ENCODE measurements at places on chromosomes 12 and 14.

GRCh38 chr14:80700601-80701000 is 240.9 kb downstream of the CEP128 start:
- no peak for DNase-seq

GRCh38 chr12:19970821-19971220 is 397.5 kb upstream of the PDE3A start:
- DNase-seq = no peak

GRCh38 chr14:69259527-69260189 is at the start of gene GALNT16:
TSS of gene GALNT16 (plus strand) at chr14:69260158. CDS start at chr14:69260291, 133 bp downstream.
- peak; percentile 61 for DNase-seq

GRCh38 chr12:14167005-14167628 is 185.7 kb upstream of the GRIN2B start:
- peak; percentile 55 for DNase-seq

GRCh38 chr14:98252820-98253219 is 1019.2 kb downstream of the BCL11B start:
- no peak for DNase-seq

- DNase-seq = no peak
Measured at GRCh38 chr14:95322651-95323050, 2.9 kb upstream of the CLMN start.

GRCh38 chr14:65170768-65171507 is 68.6 kb upstream of the MAX start:
- DNase-seq = peak; percentile 52

DNA sequence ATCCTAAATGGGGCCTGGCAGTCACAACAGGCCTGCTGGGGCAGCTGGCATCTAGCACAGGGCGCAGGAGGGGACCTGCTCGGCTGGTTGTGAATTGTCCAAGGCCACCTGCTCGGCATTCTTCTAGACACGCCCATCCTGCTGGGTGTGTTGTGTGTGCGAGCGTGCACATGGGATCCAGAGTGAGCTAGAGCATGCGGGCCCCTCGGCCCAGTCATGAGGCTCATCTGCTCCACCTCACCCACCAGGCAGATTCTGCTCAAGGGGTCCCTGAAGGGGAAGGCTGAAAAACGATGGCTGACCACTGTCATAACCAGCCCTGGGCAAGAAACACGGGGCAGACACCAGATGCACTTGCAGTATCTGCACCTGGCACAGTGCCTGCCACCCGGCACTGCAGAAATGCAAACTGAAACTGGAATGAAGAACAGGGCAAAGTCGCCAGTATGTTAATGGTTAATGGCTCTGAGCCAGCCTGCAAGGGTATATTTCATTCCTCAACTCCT is 31.8 kb downstream of the MAX start:
- DNase-seq = no peak

GRCh38 chr14:96567289-96567899 is 65.2 kb downstream of the PAPOLA start:
- no peak for DNase-seq

GRCh38 chr12:57887631-57888408 is 41.3 kb upstream of the CTDSP2 start:
- DNase-seq = peak; percentile 45

- DNase-seq = no peak
Measured at GRCh38 chr14:101503431-101504095, 57.7 kb upstream of the DIO3 start.

- DNase-seq = no peak
Measured at GRCh38 chr12:22209422-22209821, 125.1 kb downstream of the ST8SIA1 start.

DNA sequence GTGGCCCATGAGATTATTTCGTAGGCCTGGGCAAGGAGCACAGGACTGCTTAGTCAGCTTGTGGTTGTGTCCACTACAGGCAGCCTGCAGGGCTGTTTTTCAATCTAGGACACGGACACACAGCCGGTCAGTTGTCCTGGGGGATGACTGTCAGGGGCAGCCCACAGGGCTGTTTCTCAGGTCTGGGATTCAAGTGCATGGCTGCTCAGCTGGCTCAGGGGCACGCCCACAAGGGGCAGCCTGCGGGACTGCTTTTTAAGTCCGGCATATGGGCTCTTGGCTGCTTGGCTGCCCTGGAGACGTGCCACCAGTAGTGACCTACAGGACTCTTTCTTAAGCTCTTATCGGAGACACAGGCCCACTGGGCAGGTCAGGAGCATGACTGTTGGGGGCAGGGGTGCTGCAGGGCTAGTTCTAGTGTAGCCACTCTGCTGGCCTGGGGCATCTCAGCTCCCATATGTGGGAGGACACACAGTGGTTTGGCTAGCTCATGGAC is 26.6 kb upstream of the GTF2A1 start:
- DNase-seq = no peak

- no peak for DNase-seq
Measured at GRCh38 chr12:102549691-102550090, 69.3 kb upstream of the IGF1 start.

DNA sequence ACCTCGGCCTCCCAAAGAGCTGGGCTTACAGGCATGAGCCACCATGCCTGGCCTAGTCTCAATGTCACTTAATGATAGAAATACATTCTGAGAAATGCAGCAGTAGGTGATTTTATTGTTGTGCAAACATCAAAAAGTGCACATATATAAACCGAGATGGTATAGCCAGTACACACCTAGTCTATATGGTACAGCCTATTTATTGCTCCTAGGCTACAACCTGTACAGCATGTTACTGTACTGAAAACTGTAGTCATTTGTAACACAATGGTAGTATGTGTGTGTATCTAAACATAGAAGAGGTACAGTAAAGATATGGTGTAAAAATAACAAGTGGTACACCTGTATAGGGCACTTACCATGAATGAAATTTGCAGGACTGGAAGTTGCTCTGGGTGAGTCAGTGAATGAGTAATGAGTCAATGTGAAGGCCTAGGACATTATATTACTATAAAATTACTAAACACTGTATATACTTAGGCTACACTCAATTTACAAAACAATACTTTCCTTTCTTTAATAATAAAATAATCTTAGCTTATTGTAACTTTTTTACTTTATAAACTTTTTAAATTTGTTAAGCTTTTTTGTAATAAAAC is 166.7 kb upstream of the SYT1 start:
- no peak for DNase-seq

DNA sequence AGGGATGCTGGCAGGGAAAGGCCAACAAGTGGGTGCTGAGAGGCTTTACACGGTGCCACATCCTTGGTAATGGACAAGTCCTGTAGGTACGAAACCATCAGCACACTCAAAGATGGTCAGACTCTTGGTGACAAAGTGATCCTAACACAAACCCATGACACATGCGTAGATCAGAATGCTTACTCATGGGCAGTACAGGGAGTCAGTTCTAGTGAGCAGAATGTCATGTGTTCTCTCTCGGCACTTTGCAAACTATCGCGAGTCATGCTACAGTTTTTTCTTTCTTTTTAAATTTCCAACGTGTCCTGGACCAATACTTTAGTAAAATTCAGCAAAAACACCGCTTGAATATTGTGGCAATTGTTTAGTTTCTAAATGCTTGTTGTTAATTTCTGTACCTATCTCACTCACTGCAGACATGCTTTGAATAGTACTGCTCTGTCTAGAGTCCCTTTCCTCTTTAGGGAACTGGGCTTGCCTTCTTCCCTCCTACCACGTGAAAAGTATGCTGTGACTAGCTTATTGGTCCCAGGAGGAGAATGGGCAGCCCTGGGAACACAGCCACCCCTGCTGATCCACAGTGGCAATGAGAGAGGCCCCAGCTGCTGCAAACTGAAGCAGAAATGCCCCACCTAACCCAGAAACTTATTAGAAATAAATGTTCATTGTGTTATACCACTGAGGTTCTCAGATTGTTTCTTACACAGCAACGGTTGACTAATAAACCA is 62.4 kb downstream of the UBR7 start:
- DNase-seq = peak; percentile 55

DNA sequence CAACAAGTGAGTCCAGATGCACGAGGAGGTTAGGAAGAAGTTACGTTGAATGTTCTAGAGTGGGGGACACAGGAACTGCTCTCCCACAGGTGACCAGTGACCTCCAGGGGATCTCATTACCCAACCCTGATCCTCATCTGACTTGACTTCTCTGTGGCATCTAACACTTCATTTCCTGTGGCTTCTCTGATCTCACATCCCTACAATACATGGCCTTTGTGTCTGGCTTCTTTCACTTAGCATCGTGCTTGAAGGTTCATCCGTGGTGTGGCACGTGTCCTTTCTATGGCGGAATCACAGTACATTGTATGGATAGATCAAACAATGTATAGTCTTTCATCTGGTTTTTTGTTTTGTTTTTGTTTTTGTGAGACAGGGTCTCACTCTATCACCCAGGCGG is 19.3 kb downstream of the CFAP251 start:
- no peak for DNase-seq

Measured in H54 (cell line).